Putamen (tissue), 1 donor: ENCODE measurements at places on chromosomes 2 and 18.

DNA sequence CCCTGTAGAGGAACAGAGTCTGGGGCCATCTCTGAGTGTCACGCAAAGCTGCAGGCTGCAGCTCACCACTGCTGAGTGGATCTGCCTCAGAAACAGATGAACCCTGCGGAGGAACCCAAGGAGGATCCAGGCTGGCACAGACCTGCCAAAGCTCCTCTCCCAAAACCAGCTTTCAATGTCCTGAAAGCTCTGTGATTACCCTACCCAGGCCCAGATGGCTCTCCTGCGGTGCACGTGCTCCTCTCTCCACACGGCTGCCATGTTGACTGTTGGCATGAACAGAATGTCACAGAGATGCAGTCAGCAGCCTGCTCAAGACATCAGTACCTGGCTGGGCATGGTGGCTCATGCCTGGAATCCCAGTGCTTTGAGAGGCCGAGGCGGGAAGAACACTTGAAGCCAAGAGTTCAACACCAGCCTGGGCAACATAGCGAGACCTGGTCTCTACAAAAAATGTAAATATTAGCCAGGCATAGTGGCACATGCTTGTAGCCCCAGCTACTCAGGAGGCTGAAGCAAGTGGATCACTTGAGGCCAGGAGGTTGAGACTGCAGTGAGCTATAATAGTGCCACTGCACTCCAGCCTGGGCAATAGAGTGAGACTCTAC is 216.8 kb downstream of the MGAT5 start:
- no peak for DNase-seq

- DNase-seq = no peak
These were observed 529.8 kb upstream of the CNTNAP5 start for GRCh38 chr2:123495241-123495640.

GRCh38 chr2:119267604-119268003 is 44.0 kb downstream of the STEAP3 start:
- no peak for DNase-seq

DNA sequence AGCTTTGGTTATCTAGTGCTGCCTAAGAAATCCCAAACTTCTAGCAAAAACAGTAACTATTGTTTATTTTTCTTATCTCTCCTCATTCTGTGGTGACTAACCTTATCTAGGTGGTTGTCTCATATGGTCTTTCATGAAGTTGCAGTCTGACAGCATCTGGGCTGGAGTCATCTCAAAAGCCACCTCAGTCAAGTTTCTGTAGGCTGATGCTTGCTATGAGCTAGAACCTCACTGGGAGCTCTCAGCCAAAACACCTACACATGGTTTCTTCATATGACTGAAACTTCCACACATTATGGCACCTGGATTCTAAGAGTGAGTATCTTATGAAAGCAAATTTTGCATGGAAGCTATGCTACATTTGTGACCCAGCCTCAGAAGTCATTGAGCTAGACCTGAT is 596.4 kb upstream of the VRK2 start:
- no peak for DNase-seq

GRCh38 chr2:76870581-76870980 is 651.6 kb downstream of the LRRTM4 start:
- DNase-seq = no peak
